ENCODE measurements at places on chromosomes 2 and 18. TPM values are rescaled to one million over a fixed set of nuclear protein-coding genes. Genes with fewer than 3 reads are reported as not detected.
A peak's percentile ranks its signal among the peaks of the same experiment; 100 is the strongest.

Gene LINC00305
- not detected for total RNA-seq

Gene GRHL1
- total RNA-seq: 37.4 TPM

Gene ZSWIM2
- not detected for total RNA-seq

Gene BCL2
- 21.9 TPM for total RNA-seq

Gene GYPC
- 13.3 TPM for total RNA-seq

Gene C2orf66
- total RNA-seq: 0.29 TPM

Gene HOXD10
- 0.19 TPM for total RNA-seq

Gene CHRNA1
- total RNA-seq: 0.19 TPM

Gene DLX1
- total RNA-seq: 10.0 TPM

DNA sequence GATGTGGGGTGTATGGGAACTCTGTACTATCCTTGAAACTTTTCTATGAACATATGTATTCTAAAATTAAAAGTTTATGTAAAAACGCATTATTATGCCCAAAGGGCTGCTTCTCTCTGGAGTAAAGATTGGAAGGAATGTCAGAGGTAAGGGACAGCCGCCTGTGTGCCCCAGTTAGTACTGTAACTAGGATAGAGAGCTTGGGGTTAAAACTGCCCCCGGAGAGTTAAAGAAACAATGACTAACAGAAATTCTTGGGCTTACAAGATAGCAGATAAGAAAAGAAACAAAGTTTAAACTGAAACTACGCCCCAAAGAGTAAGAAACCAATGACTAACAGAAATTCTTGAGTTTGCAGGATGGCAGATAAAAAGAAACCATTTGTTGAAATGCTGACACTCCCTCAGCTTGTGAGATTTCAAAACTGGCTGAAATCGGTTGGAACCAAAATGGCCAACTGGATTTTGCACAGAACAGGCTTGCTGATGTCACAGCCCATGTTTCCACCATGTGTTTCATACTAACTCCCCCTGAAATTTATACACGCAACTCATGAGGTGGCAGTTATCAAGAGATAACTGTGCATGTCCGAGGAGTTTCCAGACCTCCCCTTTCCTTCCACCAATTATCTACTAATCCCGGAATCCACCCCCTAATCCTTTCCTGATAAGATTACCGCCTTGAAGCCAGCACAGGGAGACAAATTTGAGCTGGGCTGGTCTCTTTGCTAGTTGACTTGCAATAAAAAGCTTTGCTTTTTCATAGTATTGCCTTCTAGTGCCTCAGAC, 8.7 kb upstream of the TXNDC2 start:
- H3K27me3 ChIP-seq: no peaks in the 10 kb centered on the region
- H3K4me3 ChIP-seq: peak overlapping the region; percentile 21
- peak overlapping the region; percentile 87 for H3K27ac ChIP-seq
- H3K36me3 ChIP-seq: no peaks in the 10 kb centered on the region
- DNase-seq: no peak

DNA sequence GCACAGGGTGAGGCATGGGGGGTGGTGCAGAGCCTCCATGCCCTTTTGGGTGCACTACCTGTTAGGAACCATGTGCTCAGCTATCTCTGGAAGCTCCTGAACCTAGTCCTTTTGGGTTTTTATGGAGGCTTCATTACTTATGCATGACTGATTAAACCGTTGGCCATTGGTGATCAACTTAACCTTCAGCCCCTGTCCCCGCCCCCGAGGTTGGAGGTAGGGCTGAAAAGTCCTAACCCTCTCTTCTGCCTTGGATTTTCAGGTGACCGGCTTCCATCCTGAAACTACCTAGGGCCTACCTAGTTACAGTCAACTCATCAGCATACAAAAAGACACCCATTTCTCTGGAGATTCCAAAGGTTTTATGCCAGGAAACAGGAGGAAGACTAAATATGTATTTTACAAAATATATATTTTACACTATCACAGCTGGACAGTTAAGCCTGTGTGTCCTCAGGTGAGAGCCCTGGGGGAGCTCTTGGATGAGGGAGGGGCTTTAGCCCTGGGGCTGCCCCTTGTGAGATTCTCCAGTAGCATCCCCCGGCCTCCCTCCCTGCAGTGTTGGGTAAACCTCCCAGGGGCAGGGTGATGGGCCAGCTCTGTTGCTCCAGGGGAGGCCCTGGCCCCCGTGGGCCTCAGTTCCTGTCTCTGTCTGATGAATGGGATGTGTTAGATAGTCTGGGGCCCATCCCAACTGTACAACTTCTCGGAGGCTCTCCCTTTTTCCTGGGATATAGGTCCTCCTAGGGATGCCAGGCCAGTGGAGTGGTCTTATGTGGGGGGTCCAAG, 24.1 kb downstream of the GLI2 start:
- H3K4me3 ChIP-seq: no peak overlapping the region
- H3K36me3 ChIP-seq: no peaks in the 10 kb centered on the region
- no peaks in the 10 kb centered on the region for H3K27me3 ChIP-seq
- H3K27ac ChIP-seq: no peak overlapping the region
- DNase-seq: peak; percentile 56

DNA sequence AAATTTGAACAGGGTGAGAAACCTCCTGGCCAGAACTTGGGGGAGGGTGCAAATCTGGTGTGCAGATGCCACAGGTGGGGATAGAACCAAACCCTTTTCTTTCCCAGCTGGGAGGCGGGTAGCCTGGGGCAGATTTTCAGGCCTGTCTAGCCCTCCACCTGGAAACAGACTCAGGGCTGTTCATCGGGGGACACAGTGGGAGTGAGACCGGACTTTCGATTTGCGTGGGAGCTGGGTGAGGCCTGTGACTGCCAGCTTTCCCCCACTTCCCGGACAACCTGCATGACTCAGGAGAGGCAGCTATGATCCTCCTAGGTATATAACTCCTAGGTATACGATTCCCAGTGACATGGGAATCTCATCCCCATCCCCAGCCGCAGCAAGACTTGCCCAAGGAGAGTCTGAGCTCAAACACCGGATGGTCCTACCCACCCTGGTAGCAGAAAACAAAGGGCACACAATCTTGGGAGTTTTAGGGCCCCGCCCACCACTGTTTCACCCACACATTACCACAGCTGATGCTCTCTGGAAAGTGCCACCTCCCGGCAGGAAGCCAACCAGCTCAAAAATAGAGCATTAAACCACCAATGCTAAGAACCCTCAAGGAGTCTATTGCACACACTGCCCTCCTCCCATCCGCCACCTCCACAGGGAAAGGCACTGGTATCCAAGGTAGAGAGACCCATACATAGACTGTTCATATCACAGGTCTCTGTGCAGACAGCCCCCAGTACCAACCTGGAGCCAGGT, 92.5 kb downstream of the BARD1 start:
- no peak for DNase-seq
- H3K27ac ChIP-seq: no peak overlapping the region
- H3K4me1 ChIP-seq: no peaks in the 10 kb centered on the region
- H3K27me3 ChIP-seq: no peaks in the 10 kb centered on the region
- H3K36me3 ChIP-seq: peaks cover 13% of the 10 kb centered on the region
- H3K4me3 ChIP-seq: no peak overlapping the region

GRCh38 chr2:58428096-58429013, 187.2 kb upstream of the FANCL start:
- no peaks in the 10 kb centered on the region for H3K36me3 ChIP-seq
- peak overlapping the region; percentile 97 for H3K4me3 ChIP-seq
- peaks cover 10% of the 10 kb centered on the region for H3K4me1 ChIP-seq
- peak overlapping the region; percentile 94 for H3K27ac ChIP-seq
- peaks cover 7% of the 10 kb centered on the region for H3K27me3 ChIP-seq

GRCh38 chr2:215461836-215462532, 26.1 kb upstream of the FN1 start:
- H3K36me3 ChIP-seq: no peaks in the 10 kb centered on the region
- no peaks in the 10 kb centered on the region for H3K27me3 ChIP-seq
- peaks cover 16% of the 10 kb centered on the region for H3K4me1 ChIP-seq
- no peak overlapping the region for H3K4me3 ChIP-seq
- DNase-seq: no peak

- no peak overlapping the region for H3K4me3 ChIP-seq
- H3K27ac ChIP-seq: no peak overlapping the region
Observed at GRCh38 chr2:120094795-120095194, 81.9 kb downstream of the EPB41L5 start.

DNA sequence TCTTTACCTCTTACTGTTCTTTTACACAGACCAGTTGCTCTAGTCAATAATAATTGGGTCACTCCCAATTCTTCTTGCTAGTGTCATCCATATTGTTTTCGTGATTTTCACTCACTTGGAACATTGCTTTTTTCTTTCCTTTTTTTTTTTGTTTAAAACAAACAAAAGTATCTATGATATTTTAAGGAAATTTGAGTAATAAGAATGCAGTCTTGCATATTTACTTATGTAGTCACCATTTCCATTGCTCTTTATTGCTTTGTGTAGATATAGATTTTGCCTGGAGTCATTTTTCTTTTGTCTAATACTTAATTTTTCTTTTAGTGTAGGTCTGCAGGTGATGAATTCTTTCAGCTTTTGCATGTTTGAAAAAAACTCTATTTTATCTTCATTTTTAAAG, 71.9 kb downstream of the WDR7 start:
- H3K27me3 ChIP-seq: no peaks in the 10 kb centered on the region
- DNase-seq: no peak
- H3K4me3 ChIP-seq: no peak overlapping the region
- H3K4me1 ChIP-seq: no peaks in the 10 kb centered on the region
- H3K36me3 ChIP-seq: peaks cover 18% of the 10 kb centered on the region
- H3K27ac ChIP-seq: no peak overlapping the region

GRCh38 chr2:219661197-219661954, 33.9 kb downstream of the SLC4A3 start:
- H3K27me3 ChIP-seq: peaks cover 12% of the 10 kb centered on the region
- H3K4me1 ChIP-seq: peaks cover 5% of the 10 kb centered on the region
- peaks cover 4% of the 10 kb centered on the region for H3K36me3 ChIP-seq
- DNase-seq: no peak
- peak overlapping the region; percentile 40 for H3K27ac ChIP-seq

- peaks cover 48% of the 10 kb centered on the region for H3K4me1 ChIP-seq
- peak overlapping the region; percentile 97 for H3K27ac ChIP-seq
- no peak for DNase-seq
- H3K27me3 ChIP-seq: no peaks in the 10 kb centered on the region
- peak overlapping the region; percentile 78 for H3K4me3 ChIP-seq
- H3K36me3 ChIP-seq: no peaks in the 10 kb centered on the region
Observed at GRCh38 chr2:64263315-64263714, 119.1 kb upstream of the PELI1 start.

DNA sequence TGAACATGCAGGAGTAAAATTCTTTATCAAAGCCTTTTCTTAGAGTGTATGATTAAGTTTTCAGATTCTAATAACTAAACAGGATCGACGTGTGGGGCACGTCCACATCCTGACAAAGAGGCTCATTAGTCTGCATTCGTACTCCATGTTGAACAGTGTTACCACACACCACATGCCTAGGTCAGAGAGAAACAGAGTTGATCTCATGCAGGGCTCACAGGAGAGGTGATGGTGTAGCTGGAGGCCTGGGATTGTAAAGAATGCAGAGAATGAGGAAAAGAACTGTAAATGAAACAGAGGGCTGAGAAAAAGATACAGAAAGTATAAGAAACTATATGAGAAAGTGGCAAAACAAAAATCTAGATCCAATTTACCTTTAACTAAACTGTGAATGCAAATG, 632.5 kb downstream of the BCL11A start:
- DNase-seq: no peak
- H3K4me1 ChIP-seq: peaks cover 30% of the 10 kb centered on the region
- H3K27me3 ChIP-seq: no peaks in the 10 kb centered on the region
- H3K4me3 ChIP-seq: no peak overlapping the region

DNA sequence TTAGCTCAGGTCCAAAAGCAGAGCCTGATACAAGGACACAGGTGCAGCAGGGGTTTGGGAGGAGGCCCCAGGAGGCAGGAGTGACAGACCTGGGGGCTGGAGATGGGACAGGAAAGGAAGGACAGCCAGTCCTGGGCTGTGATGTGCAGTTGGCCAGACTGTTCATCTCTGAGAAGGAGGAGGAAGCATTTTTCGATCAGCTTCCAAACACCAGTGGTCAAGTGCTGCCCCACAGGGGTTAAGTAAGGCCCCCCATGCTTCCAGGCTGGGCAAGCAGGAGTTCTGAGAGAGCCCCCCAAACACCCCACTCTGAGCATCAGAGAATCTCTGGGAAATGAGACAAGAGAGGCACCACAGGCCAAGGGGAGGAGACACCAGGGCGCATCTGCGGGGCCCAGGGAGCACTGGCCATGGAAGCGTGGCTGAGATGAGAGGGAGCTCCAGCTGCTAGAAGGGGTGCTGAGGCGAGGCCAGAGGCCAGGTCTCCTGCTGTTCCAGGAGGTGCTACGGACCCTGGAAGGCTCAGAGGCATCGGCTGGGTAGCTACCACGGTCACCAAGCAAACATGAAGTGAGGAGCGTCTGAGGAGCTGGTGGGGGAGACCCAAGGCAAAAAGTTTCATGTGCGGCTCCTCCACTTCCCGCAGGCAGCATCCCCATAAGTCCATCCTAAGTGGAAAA, 5.6 kb upstream of the HDAC4 start:
- peaks cover 6% of the 10 kb centered on the region for H3K4me1 ChIP-seq
- no peaks in the 10 kb centered on the region for H3K27me3 ChIP-seq
- H3K27ac ChIP-seq: no peak overlapping the region
- no peak for DNase-seq
- H3K4me3 ChIP-seq: no peak overlapping the region

- H3K4me1 ChIP-seq: peaks cover 11% of the 10 kb centered on the region
- DNase-seq: no peak
- H3K4me3 ChIP-seq: no peak overlapping the region
- no peaks in the 10 kb centered on the region for H3K27me3 ChIP-seq
- H3K27ac ChIP-seq: no peak overlapping the region
Observed at GRCh38 chr2:12915787-12916186, 199.1 kb downstream of the TRIB2 start.

GRCh38 chr2:148998831-148999200, 39.7 kb upstream of the LYPD6B start:
- H3K4me3 ChIP-seq: no peak overlapping the region
- no peaks in the 10 kb centered on the region for H3K27me3 ChIP-seq
- no peak for DNase-seq

- H3K27me3 ChIP-seq: no peaks in the 10 kb centered on the region
- H3K4me3 ChIP-seq: no peak overlapping the region
- no peaks in the 10 kb centered on the region for H3K36me3 ChIP-seq
- no peak overlapping the region for H3K27ac ChIP-seq
Observed at GRCh38 chr2:132789066-132789465, 119.1 kb upstream of the LYPD1 start.

Data from type B pancreatic cell (in vitro differentiated cells).